ENCODE measurements at places on chromosomes 4 and X.

DNA sequence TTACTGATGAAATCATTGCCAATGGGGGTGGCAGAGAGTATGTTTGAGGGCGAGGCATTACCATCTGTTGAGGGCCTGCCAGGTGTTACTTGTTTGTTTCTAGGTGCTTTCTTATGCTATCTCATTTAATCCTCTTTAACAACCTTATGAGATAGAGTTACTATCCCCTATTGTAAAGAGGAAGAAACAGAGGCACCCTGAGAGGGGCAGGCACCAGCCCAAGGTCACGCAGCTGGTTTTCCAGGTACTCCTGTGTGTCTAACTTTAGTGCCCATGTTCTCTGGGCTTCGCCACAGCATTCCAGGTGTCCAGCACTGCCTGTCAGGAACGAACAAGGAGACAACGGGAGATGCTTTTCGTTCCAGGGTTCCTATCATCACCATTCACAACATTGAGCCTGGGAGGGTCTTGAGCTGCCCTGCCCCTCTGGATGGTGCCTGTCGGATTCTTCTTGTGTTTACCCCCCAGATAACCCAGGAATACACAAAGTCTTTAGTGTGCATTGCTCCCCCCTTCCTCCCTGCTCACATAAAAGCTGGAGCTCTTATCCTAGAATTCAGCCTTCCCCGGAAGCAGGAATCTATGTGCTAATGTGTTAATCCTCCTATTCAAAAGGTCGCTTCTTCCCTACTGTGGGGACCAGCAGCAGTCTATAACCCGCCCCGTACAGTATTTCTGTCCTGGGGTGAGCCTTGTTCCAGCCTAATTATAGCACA is 24.9 kb upstream of the GPC4 start:
- no peak for DNase-seq

DNA sequence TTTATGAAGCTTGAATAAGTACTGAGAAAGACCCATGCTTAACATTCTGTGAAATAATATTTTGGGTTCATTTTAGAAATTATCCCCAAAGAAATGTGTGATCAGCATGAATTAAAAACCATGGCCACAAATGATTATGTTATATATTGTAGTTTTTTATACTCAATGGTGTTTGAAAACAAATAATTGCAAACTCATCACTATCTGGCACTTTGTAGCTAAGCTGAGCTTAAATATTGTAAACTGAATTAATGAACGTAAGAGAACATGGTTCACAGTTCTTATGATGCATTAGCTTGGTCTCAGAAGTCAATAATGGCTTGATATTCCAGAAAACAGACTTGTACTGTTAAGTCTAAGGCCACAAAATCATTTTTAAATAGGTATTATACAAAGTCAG is 24.6 kb upstream of the ASB5 start:
- DNase-seq, result no peak

GRCh38 chr4:151887031-151887815 is 126.4 kb upstream of the GATB start:
- no peak for DNase-seq

- DNase-seq, result no peak
These were observed 8.3 kb upstream of the CXCR3 start for GRCh38 chrX:71626576-71626975.

GRCh38 chr4:63788271-63788670 is 621.0 kb downstream of the TECRL start:
- no peak for DNase-seq

DNA sequence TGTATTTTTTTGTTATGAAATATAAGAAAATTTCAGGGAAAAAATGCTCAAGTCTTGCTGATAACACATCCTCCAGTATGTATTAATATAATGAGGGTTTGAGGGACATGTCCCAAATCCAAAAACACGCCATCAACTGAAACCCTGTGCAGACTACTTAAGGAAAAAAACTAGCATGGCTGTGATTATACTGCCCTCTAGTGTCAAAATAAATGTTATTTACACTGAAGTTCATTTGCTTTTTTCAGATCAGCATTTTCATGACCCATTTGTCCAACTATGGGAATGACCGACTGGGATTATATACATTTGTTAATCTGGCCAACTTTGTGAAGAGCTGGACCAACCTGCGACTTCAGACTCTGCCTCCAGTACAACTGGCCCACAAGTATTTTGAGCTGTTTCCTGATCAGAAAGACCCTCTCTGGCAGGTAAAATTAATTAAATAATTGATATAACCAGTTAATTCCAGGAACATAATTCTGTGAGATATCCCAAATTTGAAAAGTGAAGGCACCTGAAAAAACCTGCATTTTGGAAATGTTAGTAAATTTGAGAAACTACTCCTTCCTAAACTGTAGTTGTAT is 128.5 kb downstream of the PRSS12 start:
- DNase-seq, result peak; percentile 9

GRCh38 chr4:48910511-48910910 is 3.9 kb upstream of the OCIAD2 start:
- DNase-seq, result no peak

DNA sequence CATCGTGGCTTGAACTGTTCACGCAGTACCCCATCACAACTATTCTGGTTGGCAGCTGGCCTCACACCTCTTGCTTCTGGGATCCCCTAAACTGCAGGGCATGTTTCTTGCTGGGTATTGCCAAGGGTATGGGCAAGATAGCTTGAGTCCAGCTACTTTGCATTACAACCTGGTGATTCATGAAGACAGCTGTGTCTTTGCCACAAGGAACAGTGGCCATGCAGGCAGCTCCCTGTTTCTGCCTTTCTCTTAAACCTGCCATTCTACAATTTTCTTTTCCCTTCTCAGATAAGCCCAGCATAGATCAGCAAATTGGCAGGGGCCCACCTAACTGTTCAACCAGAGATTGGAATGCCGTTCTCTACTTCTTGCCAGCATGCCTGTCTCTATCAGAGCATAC is 42.8 kb downstream of the TENM3 start:
- no peak for DNase-seq

GRCh38 chrX:20523626-20524312 is 257.1 kb upstream of the RPS6KA3 start:
- no peak for DNase-seq

GRCh38 chr4:68732653-68733466 is 62.4 kb upstream of the UGT2B15 start:
- DNase-seq, result no peak

Data from DMS 273 treated with DMSO at 0.1 percent for 48 hours (cell line).